Stimulated activated CD4-positive, alpha-beta T cell treated with anti-CD3 and anti-CD28 coated beads, Interleukin-4, amount 100 ng/mL, for 48 hours (primary cell): ENCODE measurements at places on chromosomes 1 and 21.

DNA sequence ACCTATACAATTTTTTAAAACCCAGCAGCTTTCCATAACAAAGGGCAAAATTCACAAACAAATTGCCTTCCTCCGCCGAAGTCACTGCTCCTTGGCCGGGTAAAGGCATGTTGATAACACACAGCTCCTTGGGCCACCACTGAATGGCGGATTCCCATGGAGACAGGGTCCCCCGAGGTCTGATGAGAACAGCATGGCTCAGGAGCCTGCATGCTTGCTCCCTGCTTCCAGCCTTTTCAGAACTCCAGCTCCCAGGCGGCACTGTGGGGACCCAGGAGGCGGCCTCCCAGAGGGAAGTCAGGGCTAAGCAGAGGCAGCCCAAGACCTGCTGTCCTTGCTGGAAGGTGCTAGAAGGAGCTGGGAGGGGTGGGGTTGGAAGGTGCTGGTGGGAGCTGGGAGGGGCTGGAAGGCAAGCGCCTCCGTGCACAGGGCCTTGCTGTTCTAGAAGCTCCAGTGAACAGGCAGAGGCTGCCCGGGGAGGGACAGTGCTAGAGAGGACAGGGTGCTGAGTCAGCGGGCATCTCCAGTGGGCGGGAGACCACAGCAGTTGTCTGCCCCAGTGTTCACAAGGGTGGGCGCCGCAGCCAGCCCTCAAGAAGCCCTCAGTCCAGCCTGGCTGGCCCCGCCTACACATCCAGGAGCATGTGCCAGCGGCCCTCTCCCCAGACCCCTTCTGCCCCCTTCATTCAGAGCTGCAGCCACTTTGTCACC lies 35.1 kb downstream of the PRDM16 start:
- DNase-seq: no peak

GRCh38 chr1:73886716-73887115 lies 311.3 kb downstream of the LRRIQ3 start:
- no peak for DNase-seq

- no peak for DNase-seq
Observed at GRCh38 chr1:76138217-76138616, 63.7 kb downstream of the ST6GALNAC3 start.

DNA sequence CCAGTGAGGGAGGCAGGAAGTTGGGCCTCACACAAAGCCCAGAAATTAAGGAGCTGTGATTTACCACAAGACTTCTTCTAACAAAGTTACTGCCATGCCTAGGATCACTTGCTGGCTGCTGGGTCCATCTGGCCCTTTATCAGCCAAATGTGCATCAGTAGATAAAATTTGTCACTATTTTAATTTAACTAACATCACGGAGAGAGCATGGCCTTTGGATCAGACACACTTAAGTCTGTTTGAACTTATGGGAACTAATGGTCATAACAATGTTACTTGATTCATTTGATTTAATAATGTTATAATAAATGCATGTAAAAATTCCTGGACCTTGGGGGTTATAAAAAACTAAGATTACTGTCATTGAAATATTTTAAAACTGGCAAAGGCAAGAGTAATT lies 67.2 kb upstream of the CCDC190 start:
- DNase-seq: no peak

GRCh38 chr1:218080863-218081262 lies 204.2 kb upstream of the RRP15 start:
- DNase-seq: no peak

GRCh38 chr1:153505576-153505975 lies 30.2 kb downstream of the S100A6 start:
- no peak for DNase-seq

- DNase-seq: no peak
Observed at GRCh38 chr1:14065486-14065885, 365.5 kb downstream of the PRDM2 start.

GRCh38 chr1:200207711-200208126 lies 180.2 kb downstream of the NR5A2 start:
- no peak for DNase-seq

GRCh38 chr21:45166931-45167330 lies 92.6 kb downstream of the ADARB1 start:
- DNase-seq: no peak

GRCh38 chr1:2146836-2147517 lies 47.6 kb downstream of the FAAP20 start:
- no peak for DNase-seq
